Stimulated activated CD8-positive, alpha-beta memory T cell treated with anti-CD3 and anti-CD28 coated beads, Interleukin-7, amount 100 ng/mL, for 4 hours (primary cell): ENCODE measurements at places on chromosomes 3 and 15.

DNA sequence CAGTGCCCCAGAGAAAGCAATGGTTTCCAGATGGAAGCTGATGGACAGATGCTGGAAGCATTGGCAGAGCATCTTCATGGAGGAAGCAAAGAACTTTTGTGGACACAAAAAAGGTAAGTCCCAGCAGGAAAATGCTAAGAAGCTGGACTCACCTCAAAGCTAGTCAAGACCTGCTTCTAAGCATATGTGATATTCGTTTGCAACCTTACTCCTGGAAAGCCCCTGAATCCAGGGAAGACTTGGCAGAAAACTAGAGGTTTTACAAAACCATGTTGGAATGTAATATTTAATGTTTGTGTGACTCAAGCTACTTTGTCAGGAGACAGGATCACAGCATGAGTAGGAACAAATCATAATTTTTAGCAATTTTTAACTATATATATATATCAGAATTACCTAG is 288.2 kb downstream of the BCHE start:
- no peak for DNase-seq

- DNase-seq, result no peak
These were observed 15.6 kb downstream of the CHST2 start for GRCh38 chr3:143135150-143135549.

GRCh38 chr3:13484851-13485590 is 4.9 kb downstream of the HDAC11 start:
- no peak for DNase-seq

GRCh38 chr3:36867810-36868209 is 77.0 kb downstream of the TRANK1 start:
- no peak for DNase-seq

- no peak for DNase-seq
These were observed 557.3 kb upstream of the KCNMB2 start for GRCh38 chr3:177978946-177979345.

DNA sequence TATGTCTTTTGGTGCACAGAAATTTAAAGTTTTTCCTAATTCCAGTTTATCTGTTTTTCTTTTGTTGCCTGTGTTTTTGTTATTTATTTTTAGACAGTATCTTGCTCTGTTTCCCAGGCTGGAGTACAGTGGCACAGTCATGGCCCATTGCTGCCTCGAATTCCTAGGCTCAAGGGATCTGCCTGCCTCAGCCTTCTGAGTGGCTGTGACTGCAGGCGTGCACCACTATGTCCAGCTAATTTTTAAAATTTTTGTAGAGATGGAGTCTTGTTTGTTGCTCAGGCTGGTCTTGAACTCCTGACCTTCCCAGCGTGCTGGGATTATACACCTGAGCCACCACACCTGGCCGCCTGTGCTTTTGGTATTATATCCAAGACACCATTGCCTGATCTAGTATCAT is 22.8 kb downstream of the KAT2B start:
- no peak for DNase-seq

DNA sequence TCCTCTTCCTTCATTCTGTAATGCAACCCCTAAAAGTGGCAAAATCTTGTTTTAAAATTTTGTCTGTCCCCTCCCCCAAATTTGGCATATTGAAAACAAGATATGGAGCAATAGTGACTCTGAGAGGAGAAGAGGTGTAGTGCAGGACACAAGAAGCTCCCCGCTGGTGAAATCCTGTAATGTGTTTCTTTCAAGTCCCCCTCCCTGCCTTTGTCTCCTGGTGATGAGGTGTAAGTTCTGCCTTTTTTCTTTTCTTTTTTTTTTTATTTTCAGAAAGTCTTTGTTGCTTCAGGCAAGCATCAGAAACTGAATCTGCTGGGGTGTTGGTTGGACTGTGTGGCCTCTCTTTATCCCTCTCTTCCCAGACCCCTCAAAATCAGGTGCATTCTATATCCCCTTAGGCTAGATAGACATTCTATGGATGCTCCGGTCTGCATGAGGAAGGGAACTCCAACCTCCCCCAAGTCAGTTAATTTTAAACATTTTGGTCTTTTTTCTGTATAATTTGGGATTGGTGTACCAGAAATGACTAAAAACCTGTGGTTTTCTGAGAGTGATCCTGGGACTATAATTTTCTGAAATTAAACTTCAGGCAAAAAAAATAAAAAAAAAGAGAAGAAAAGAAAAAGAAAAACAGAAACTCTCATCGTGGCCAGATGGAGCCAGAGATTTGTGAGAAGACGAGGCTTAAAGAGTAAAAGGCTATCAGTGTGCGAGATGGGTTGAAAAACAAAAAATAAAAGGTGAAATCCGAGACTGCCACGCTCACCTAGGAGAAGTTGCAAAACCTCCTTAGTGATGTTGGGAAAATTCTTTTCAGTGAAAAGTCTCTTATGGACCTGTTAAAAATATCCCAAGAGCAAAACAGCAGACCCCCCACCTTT is 21.4 kb downstream of the ACKR2 start:
- no peak for DNase-seq

DNA sequence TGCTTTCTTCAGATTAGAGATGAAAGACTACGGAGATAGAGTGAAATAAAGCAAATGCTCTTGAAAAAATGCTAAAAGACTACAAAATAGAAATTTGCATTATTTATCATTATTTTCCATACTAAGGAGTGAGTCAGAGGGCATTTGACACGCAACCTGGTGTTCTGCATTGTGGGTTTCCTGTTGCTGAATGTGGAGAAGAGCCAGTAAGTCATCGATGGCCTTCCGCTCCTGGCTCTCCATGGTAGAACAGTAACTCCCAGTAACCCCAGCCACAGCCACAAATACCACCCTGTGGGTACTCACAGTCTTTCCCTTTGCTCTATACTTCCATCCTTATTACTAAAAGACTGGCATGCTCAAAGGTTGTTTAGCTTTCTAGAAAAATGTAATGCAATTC is 61.5 kb downstream of the CGGBP1 start:
- DNase-seq, result peak; percentile 28

DNA sequence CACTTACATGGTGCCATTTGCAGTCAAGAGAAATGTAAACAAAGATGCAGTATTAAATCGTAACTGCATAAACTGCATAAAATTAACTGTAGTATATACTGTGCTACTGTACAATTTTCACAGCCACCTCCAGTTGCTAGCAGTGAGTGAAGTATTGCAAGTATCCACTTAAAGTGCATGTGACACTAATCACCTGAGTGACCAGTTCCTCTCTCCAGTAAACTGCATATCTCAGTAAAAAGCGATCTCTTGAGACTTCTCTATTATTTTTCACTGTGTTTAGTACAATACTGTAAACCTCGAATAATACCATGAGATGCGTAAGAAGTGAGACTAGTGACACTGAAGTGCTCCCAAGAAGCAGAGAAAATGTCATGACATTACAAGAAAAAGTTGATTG is 111.7 kb upstream of the PLXND1 start:
- no peak for DNase-seq

- no peak for DNase-seq
These were observed 95.4 kb downstream of the PLOD2 start for GRCh38 chr3:146065573-146066006.

DNA sequence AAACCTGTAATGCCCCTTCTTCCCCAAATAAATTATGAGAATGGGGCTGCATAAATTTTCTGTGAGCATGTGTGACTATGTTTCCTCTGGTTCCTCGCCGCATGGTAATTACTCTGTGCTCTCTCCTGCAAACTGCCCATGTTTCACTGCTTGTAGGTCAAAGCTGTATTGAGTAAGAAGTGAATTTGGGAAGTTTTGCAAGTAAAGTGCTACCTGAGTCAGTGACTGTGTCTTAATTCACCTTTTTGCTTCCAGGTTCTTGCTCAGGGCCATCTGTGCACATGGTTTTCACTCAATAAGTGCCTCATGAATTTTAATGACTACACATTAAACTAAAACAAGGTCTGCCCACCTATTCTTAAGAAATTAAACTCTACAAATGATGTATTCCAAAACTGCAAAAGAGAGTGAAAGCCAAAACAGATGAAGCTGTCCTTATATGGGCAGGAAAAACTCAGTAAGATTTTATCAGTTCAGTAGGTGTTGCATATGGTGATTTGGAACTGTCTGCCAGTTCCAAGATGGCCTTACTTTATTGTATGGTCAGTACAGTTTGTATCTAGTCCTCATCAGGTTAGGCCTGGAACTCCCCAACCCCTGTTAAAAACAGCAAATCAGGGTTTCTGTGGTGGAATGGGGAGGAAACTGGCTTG is 100.0 kb downstream of the LPP start:
- no peak for DNase-seq

GRCh38 chr3:61903931-61904657 is 342.7 kb downstream of the PTPRG start:
- DNase-seq, result no peak

DNA sequence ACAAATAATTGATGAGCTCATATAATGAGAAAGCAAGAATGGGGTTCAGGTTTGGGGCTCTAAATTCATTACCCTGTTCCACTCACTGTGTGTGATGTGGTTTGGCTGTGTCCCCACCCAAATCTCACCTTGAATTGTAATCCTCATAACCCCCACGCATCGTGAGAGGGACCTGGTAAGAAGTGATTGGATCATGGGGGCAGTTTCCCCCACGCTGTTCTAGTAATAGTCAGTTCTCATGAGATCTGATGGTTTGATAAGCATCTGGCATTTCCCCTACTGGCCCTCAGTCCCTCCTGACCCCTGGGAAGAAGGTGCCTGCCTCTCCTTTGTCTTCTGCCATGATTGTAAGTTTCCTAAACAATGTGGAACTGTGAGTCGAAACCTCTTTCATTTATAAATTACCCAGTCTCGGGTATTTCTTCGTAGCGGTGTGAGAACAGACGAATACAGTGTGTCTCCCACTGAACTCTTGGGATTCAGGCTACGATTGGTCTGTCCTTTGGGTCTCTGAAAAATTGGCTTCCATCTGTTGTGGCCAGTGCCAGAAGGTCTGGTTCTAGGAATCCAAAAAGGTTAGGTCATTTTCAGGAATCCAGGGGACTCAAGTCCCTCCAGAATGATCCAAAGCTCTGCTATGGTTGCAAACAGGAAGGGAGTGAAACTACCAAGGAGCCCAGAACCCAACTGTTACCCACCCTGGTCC is 87.7 kb downstream of the XXYLT1 start:
- no peak for DNase-seq

DNA sequence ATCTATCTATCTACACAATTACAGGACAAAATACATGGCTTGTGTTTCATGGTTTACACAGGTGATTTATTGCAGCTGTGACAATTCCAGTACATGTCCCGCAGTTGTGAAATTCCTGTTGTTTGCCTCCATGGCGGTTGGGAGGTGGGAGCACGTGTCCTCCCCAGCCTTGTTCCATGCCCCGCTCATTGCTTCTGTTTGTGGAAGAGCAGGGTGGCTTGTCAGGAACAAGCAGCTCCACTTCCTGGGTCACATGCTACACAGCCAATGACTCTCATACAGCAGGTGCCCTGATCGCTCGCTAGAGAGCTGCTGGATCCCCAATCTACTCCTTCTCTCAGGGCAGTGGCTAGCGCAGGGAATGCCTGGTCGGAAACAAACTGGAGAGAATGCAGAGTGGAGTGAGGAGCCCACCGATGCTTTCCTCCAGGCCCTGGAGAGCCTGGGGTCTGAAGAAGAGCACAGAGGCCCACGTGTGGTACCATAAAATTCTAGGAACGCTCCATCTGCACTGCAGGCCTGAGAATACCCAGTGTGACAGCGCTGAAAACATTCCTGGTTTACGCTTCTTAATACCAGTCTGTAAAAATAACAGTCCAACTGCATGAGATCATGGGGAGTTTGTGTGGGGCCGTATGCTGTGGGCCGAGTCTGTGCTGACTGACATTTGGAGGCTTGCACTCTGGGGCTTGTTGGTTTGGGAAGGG is 270.6 kb upstream of the RGMA start:
- DNase-seq, result no peak

- DNase-seq, result no peak
These were observed 88.8 kb downstream of the HES1 start for GRCh38 chr3:194224471-194225417.

GRCh38 chr3:142962520-142963233 is 797 bp downstream of the PAQR9 start:
- DNase-seq, result no peak

- DNase-seq, result no peak
These were observed 3.7 kb downstream of the PBRM1 start for GRCh38 chr3:52682016-52682415.

- no peak for DNase-seq
These were observed 2.3 kb downstream of the RPLP1 start for GRCh38 chr15:69454953-69455352.

DNA sequence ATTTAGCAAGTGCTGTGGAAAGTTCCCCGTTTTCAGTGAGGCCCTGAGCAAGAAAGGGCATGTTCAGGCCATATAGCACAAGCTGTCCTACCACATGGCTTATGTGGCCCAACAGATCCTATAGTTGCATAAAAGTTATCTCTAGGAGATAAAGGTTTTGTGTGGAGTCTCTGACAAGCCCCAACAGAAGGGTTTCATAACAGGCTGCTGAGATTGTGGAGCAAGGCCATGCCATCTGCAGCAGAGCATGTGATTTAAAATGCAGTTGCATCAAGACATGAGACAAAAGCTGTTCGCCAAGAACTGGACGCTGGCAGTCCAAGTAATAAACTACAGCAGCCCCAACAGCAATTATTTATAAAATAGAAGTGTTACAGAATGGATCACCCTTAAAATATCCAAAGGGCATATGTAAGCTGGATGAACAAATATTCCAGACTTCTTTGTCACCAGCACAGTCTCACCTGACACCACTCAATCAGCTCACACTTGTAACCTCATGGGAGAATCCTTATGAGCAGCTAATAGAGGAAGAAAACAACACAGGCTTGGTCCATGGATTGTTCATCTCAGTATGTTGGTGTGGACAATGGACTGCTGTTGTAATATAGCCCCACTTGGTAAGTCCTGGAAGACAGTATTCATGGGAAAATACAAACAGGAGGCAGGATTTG is 14.4 kb upstream of the CLDN1 start:
- no peak for DNase-seq

DNA sequence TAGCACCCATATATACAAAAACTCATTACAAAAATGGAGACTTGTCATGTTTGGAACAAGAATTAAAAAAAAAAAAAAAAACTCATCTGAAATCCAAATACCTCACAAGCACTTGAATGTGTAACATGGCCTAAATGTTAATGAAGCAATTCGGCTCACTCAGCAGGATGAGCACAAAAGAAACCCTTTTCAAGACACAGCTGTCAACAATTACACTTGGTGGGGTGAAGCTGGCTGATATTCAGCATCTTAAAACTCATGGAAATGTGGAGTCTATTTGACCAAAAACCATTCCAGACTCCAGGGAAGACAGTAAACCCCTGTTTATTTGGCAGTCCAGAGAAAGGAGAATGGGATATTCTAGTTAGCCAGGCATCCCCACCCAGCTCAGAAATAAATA is 205.4 kb upstream of the TSC22D2 start:
- DNase-seq, result no peak
